ENCODE measurements at places on chromosomes 13 and 19.

GRCh38 chr13:23754997-23755396 lies 134.2 kb downstream of the MIPEP start:
- no peak for DNase-seq

- no peak for DNase-seq
These were observed 184.1 kb upstream of the EDNRB start for GRCh38 chr13:78102741-78103140.

DNA sequence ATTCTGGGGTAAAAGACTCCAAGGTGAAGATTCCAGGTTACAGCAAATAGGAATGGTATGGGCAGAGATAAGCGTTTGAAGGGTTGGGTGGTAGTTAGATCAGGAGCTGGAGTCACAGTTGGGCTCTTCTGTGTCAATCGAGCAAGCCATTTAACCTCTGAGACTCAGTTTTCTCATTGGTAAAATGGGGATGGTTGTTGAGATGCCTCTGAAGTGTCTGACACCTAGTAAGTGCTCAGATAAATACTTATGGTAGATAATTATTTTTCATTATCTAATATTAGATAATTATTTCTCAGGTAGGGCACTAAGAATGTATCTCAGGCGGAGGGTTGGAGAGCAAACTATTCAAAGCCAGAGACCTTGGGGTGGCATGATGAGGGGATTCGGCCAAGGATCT lies 7.8 kb downstream of the LTBP4 start:
- DNase-seq, result no peak

DNA sequence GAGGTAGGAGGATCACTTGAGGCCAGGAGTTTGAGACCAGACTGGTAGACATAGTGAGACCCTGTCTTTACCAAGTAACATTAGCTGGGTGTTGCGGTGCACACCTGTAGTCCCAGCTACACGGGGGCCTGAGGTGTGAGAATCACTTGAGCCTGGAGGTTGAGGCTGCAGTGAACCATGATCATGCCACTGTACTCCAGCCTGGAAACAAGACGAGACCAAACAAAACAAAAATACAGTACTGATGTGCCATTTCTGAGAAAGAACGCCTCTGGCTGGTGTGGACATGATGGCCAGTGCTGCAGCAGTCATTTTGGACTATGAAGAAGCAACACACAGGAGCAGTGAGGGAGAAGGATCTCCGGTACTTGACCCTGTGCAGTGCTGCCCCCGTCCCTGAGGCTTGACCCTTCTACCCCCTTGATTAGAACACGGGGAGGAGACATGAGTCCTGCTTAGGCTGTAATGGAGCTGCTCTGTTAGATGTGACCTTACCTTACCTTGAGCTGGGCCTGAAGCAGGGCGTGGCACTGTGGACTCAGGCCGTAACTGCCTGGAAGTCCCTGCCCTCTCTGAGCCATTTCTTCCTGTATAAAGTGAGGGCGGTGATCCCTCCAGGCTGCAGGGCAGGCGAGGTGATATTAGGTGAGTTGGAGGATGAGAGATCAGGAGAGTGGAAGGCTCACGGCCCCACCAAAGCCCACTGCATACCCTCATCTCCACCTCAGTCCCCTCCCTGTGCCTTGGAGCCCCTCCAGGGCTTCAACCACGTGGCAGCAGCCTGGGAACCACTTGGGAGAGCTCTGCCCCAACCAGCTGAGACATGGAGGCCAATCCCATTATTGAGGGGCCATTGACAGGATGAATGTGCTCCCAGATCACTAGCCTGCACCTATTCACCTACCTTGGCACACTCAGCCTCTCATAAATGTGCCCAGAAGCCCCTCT lies 5.9 kb downstream of the RPL18A start:
- DNase-seq, result no peak

DNA sequence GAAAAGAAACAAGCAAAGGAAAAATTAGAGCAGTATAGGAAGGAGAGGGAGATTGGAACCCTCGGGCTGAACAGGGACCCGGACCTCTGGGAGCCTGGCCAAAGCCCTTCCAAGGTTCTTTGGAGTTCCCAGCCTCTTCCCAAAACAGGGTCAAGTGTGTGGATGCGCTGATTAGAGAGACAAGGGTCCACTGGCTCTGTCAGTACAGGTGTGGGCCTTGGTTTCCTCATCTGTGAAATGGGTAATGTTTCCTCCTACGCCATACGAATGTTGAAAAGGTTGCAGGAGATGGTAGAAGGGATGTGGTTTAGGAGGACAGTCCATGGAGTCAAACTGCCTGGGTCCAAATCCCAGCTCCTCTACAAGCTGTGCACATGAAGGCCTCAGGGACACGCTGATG lies 2.1 kb upstream of the SYCN start:
- no peak for DNase-seq
